D721Med (cell line): ENCODE measurements at places on chromosomes 13 and 19.

DNA sequence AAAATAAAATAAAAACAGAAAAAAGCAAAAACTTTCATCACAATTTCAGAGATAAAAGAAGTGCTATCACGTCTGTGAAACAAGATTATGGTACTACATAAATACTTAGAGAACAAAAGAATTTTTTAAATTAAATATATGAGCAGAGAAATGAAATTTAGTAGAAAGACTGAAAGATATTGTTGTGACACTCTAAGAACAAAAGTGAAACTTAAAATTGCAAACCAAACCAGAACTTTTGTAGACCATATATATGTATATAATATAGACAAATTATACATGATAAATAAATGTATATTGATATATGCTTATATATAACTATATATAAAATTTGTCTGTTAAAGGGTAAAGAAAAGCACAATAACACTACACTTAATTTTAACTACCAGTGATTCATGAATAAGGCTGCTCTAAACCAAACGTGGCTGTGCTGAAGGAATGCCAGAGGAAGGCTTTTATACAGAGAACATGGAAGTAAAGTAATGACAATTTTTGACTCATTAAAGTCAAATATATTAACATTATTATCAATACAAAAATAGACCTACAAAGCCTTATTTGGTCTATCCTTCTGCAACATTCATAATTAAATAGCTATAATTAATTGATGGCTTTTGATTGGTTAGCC, 1516.7 kb upstream of the PCDH20 start:
- no peak for DNase-seq

GRCh38 chr13:72586518-72586917, 140.9 kb downstream of the MZT1 start:
- DNase-seq: no peak

- DNase-seq: no peak
These were observed 5.2 kb downstream of the LHFPL6 start for GRCh38 chr13:39597838-39598237.

DNA sequence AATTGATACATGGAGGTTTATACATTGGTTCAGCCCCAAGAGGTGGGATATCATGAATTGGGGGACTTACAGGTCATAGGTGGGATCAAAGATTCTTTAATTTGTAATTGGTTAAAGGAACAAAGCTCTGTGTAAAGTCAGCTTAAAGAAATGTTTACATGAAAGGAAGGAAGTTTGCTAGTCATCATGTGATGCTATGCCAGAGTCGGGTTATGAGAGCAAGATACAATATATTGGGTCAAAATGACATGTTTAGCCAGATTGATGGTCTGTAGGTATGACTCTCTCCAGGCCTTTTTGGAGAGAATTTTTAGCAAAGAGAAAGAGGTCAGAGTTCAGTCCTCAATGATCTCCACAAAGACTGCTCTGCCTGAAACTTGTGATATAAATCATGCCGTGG, 5.3 kb upstream of the CYSLTR2 start:
- no peak for DNase-seq

DNA sequence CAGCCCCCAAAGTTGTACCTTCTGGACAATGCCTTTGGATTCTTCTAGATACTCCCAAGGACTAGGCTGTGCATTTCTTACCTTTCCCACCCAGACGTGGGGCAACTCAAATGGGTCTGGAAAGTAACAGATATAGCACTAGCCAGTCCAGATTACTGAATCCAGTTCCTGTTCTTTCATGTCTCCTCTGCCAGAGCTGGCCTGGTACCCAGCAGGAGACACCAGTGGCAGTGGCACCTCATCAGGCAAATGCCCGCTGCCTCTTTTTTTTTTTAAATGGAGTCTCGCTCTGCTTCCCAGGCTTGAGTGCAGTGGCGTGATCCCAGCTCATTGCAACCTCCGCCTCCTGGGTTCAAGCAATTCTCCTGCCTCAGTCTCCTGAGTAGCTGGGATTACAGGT, 43.2 kb downstream of the N4BP2L2 start:
- no peak for DNase-seq

GRCh38 chr19:48780631-48781391, 25.5 kb downstream of the FGF21 start:
- DNase-seq: no peak

DNA sequence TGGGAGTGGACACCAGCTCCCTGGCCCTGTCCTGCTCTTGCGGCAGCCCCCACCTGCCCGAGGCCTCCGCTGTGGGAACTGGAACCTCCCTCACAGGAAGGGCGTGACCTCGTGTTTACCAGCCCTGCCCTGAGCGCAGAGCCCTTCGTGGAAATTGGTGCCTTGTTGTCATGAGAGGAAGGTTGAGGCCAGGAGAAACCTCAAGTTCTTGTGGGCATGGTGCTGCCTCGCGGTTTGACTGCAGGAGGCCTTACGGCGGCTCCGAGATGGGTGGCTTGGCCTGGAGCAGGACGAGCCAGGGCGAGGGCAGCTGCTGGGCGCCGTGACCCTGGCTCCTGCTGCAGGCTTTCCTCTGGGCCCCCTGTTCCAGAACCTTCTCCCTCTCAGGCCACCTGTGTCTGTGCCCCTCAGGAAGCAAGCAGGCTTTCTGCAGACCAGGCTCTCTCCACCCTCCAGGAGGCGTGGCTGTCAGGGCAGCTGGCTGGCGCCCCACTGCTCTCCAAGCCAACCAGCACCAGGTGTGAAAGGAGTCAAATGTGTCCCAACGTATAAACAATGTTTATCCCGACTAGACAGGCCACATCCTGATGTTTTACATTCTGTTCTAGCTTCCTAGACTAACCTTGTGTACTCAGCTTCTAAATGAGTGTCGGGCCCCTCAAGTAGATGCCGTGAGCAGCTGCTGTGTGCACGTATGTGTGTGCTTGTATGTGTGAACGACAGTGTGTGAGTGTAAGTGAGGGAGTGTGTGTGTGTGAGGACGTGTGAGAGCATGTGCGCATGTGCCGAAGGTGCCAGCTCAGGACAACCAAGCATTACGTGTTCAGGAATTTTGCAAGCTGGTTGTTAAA, 10.4 kb upstream of the RASA3 start:
- DNase-seq: no peak

- no peak for DNase-seq
These were observed 19.5 kb downstream of the CHERP start for GRCh38 chr19:16522559-16523377.

GRCh38 chr19:13146763-13147563, 3.2 kb downstream of the STX10 start:
- DNase-seq: no peak

GRCh38 chr13:47893527-47893926, 107.5 kb downstream of the SUCLA2 start:
- DNase-seq: no peak

DNA sequence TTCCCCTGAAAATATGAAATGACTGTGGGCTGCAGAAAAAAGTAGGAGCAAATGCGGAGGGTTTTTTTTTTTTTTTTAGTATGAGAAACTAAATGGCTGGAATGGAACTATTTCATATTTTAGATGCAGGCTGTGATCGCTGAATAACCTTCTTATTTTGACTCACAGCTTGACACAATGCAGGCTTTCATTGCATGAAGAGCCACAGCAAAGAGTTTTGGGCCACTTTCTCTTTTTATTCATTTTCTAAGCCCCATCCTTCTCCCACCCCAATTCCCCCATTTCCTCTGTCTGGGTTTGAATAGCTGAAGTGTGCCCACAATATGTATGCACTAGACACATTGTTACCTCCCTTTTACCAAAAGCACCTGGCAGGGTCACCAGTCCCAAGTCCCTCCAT, 125.9 kb downstream of the COG6 start:
- no peak for DNase-seq

GRCh38 chr19:10784257-10784656, 51.8 kb downstream of the TMED1 start:
- no peak for DNase-seq

GRCh38 chr19:29515706-29516357, 10.0 kb upstream of the VSTM2B start:
- no peak for DNase-seq

- DNase-seq: no peak
These were observed 3.1 kb downstream of the ZIC2 start for GRCh38 chr13:99984461-99985240.

GRCh38 chr13:27556109-27556508, 64.2 kb downstream of the LNX2 start:
- no peak for DNase-seq

- DNase-seq: no peak
These were observed 6.3 kb upstream of the ZNF175 start for GRCh38 chr19:51564791-51565190.

- no peak for DNase-seq
These were observed 7.5 kb upstream of the C5AR2 start for GRCh38 chr19:47324502-47324901.

DNA sequence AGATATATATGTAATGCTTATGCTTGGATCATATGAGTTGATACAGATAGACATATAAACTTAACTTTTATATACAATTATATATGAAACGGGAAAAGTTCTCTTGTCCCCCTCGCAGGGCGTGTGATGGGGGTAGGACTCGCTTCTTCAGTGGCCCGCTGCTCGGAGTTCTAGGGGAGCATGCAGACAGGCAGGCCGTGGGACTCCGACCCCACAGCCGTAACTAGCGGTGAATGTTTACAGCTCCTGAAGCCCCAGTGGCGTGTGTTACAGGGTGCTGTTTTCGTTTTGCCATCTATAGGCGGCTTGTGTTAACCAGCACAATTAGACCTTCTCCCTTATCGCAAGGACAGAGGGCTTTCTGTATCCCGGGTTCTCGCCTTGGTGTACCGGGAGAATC, 1899.8 kb downstream of the PCDH9 start:
- no peak for DNase-seq

DNA sequence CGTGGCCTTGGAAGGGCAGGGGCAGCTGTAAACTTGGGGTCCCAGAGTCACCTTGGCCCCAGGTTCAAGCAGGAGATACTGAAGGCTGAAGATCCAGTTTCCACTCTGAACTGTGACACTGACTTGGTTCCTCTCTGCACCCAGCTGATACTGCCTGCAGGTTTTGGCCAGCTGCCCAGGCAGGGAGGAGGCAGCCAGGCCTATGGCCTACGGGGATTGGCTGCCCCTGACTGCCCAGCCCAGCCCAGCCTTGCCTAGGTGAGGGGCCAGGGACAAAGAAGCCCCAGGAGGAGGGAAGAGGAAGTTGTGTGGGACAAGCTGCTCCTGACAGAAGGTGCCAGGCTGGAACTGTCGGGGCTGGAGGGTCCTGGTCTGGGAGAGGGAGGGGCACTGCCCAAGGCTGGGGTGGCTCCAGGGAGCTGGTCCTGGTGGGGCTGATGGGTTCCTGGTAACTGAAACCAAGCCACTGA, 51.7 kb upstream of the CYP4F8 start:
- no peak for DNase-seq

GRCh38 chr19:18401580-18402112, 4.2 kb upstream of the LRRC25 start:
- DNase-seq: no peak

GRCh38 chr13:85685436-85685835, 113.8 kb downstream of the SLITRK6 start:
- no peak for DNase-seq

DNA sequence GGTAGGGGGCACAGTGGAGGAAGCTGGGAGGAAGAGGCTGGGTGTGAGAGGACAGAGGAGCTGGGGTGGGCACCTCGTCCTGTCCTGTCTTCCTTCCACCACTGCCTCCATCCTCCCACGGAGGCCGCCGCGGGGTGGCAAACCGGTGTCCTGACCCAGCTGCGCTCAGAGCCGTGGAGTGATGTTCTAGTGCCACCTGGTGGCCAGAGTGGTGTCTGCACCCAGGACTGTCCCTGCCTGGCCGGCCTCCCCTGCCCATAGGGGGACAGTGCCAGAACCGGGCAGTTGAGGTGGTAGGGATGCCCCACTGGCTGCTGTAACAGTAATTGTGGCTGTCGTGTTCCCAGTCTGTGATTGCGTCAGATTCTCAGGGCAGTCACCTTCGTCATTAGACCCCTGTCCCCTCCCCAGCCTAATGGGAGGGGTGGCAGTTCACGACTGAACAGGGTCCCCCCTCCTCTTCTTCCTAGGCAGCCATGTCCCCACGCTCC, 11.1 kb upstream of the ARRDC2 start:
- DNase-seq: peak; percentile 83

- DNase-seq: no peak
These were observed 5.6 kb downstream of the FZR1 start for GRCh38 chr19:3511506-3512251.

DNA sequence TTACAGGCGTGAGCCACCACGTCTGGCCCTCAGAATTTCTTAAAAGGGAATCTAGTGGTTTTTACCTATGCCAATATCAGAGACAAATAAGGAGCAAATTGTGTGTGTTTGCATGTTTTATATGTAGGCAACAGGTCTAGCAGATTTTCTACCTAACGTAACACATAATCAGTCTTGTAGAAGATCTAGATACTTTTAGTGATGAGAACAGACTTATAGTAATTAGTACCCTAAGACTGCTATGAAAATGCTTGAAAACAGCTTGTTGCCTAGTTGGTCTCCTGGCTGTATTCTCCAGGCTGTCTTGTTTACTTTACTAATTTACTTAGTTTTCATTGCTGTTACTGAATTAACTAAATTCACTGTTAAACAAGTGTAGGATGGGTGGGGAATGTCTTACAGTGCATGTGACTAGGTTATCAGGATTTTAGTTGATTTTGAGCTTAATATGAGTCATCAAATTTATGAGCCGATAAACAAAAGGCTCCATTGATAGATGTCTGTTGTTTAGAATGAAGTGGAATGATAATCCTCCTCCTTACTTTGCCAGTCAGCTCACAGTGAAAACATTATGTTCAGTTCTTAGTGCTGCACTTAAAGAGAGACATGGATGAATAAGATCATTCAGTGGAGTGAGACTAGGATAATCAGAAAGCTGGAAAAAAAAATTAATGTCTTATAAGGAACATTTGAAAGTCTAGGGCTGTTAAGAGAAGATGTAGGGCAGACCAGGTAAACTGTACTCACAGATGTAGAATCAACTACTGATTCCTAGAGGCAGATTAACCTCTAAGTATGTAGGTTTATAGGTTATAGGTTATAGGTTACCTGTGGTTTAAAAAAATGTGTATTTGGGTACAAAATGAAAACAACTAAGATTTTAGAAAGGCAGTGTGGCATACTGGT, 22.4 kb downstream of the GTF2F2 start:
- DNase-seq: no peak

DNA sequence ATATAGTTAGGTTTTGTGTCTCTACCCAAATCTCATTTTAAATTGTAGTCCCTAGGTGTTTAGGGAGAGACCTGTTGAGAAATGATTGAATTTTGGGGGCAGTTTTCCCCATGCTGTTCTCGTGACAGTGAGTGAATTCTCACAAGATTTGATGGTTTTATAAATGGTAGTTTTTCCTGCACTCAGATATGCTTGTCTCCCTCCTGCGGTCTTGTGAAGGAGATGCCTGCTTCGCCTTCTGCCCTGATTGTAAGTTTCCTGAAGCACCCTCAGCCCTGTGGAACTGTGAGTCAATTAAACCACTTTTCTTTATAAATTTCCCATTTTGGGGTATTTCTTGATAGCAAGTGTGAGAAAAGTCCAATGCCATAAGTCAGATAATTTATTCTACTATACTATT, 1977.5 kb upstream of the PCDH20 start:
- no peak for DNase-seq
